Spleen (tissue), 13 donors: ENCODE measurements at places on chromosomes 16 and 17.
A peak's percentile ranks its signal among the peaks of the same experiment; 100 is the strongest.

- DNase-seq: no peak
Measured at GRCh38 chr16:23505671-23506605, 4.4 kb downstream of the GGA2 start.

DNA sequence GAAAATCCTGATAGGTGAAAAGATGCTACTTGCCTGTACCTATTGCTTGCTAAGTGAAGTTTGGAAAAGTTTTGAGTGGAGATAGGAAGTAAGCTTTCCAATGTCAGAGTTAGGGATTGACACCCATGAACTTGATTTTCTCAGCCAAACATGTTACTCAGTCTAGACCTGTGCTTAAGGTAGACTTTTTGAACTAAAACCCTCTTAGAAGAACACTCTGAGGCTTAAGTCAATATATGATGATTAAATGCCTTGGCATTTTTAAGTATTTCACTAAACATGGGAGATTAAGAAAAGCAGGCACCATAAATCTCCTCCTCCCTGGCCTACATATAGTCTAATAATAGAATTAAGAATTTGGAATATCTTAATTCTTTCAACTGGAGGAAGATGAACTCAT is 785.6 kb upstream of the SOX9 start:
- DNase-seq: no peak

- no peak for DNase-seq
Measured at GRCh38 chr17:57275071-57275764, 18.9 kb downstream of the MSI2 start.

GRCh38 chr16:2037647-2038381 is 9.8 kb downstream of the NTHL1 start:
- DNase-seq: no peak

DNA sequence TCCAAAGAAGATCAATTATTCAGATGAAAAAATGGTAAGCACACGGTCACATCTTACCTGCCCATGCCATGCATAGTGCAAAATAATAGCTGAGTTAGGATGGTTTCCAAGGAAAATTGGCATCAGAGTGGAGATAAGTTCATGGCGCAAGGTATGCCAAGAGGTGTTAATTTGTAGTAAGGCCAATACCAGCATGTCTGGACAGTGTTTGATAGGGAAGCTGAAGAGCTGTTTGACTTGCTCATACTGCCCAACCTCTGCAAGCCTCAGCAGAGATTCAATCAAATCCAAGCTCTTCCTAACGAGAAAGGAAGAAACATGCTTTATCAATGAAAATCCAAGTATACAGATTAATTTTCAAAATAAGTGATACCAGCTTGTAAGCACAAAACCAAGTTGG is 51.0 kb downstream of the CNOT1 start:
- no peak for DNase-seq

GRCh38 chr17:47301161-47301560 is 22.6 kb upstream of the EFCAB13 start:
- no peak for DNase-seq

GRCh38 chr16:22070361-22071330 is 21.7 kb upstream of the VWA3A start:
- no peak for DNase-seq

GRCh38 chr17:43368740-43369506 is 29.9 kb upstream of the ARL4D start:
- DNase-seq: peak; percentile 93

GRCh38 chr16:67430504-67430976 is 381 bp upstream of the HSD11B2 start:
- DNase-seq: no peak

DNA sequence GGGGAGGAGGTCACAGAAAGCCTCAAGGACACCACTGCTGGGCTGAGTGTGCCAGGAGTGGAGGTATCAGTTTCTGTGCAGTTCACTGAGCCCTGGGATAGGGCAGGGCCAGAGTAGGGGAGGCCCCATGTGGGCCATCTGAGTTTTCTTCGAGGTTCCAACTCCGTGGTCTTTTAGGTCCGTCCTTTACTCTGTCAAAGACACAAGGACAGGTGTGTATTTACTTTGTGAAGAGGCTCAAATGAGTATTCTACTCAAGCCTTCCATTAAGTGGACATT is 59.5 kb downstream of the USP22 start:
- no peak for DNase-seq

- DNase-seq: no peak
Measured at GRCh38 chr16:1099189-1100083, 3.4 kb upstream of the C1QTNF8 start.

DNA sequence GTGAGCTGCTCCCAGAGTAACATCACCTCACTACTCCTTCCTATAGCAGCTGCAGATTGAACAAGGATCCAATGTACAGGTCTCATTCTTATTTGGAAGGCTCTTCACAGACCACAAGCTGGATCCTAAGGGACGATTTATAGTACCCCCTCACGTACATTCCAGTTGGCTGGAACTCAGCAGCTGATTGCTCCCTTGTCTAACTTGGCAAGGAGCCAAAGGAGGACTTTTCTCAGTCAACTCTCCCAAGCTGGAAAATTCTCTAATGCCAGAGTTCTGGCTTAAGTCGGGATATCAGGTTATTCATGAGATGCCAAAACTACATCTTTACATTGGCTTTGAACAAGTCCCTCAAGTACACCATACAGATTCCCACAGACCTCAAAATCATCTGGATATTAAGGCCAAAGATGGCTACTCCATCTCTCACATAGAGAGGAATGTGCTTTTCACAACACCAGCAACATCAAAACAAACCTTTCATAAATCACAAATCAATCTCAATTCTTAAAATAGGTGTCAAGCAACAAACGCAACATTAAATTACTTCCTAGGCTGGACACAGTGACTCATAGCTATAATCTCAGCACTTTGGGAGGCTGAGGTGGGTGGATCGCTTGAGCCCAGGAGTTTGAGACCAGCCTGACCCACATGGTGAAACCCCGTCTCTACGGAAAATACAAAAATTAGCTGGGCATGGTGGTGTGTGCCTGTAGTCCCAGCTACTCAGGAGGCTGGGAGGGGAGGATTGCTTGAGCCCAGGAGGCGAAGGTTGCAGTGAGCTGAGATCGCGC is 39.3 kb downstream of the SMG6 start:
- no peak for DNase-seq

- no peak for DNase-seq
Measured at GRCh38 chr17:41555105-41555887, 16.6 kb downstream of the KRT9 start.

DNA sequence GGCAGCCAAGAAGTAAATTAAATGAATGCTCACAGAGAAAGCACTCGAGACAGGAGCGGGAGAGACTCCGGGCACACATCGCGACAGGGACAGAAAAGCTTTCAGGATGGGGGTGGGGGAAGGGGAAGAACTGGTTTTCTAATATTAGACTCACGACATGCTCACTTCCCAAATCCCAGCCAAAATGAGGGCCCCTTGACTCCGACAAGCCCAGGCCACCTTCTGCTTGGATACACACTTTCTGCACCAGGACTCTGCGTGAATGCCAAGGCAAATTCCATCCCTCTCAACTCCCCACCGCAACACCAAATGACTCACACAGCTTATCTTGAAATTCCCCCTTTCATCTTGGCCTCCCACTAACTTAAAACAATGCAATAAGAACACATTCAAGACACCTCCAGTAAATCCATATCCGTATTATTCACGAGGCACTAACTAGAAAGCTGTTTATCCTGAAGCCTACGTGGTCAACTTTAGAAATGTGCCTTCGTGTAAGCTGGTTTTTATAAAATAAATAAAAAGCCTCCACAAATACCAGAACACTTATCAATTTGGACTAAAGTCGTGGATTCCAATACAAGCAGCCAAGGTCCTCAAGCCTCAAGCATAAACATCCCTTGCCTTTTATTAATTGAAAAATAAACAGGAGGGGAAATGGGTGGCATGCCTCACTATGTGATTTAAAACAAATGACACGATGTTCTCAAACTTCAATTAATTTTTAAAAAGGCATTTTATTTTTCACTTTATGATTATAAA is 46.1 kb downstream of the NXN start:
- no peak for DNase-seq

GRCh38 chr16:87580855-87581261 is 21.4 kb upstream of the JPH3 start:
- DNase-seq: no peak

DNA sequence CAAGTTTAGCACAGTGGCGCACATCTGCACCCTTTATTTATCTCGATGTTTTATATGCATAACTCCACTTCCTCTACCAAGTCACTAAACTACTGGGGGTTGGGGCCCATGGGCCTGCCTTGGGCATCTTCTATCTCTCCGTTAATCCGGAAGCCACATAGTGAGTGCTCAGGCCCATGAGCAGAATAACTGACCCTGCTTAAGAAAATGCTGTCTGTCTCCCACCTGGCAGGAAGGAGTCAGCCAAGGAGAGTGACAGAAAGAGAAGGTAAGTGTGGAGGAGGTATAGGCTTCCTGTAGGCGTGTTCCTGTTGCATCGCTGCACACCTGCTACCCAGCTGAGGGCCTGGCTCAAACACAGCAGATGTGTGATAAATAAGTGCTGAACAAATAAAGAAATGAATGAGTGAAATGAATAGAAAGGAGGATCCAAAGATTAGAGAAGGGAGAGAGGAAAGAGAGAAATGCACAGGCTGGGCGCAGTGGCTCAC is 320.1 kb downstream of the SLC39A11 start:
- DNase-seq: no peak

- DNase-seq: no peak
Measured at GRCh38 chr16:87344931-87345631, 27.9 kb upstream of the C16orf95 start.

DNA sequence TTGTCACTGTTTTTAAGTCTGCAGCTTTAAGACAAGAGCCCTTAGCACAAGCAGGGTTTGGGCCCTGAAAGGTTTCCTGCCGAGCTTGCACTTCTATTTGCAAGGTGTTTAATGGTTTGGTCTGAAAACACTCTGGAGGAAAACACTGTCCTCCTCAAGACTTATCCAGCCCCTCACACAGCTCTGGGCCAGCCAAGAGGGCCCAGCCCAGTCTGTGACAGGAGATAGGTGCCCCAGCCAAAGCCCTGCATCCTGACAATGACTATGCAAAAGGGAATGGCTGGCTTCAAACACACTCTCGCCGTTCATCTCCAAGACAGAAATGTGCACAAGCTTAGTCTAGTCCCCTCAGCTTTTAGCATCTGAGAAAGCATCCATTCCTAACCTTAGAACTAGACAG is 26.9 kb downstream of the MPG start:
- no peak for DNase-seq

- DNase-seq: peak; percentile 60
Measured at GRCh38 chr17:77636835-77637817, 321.4 kb upstream of the TNRC6C start.

DNA sequence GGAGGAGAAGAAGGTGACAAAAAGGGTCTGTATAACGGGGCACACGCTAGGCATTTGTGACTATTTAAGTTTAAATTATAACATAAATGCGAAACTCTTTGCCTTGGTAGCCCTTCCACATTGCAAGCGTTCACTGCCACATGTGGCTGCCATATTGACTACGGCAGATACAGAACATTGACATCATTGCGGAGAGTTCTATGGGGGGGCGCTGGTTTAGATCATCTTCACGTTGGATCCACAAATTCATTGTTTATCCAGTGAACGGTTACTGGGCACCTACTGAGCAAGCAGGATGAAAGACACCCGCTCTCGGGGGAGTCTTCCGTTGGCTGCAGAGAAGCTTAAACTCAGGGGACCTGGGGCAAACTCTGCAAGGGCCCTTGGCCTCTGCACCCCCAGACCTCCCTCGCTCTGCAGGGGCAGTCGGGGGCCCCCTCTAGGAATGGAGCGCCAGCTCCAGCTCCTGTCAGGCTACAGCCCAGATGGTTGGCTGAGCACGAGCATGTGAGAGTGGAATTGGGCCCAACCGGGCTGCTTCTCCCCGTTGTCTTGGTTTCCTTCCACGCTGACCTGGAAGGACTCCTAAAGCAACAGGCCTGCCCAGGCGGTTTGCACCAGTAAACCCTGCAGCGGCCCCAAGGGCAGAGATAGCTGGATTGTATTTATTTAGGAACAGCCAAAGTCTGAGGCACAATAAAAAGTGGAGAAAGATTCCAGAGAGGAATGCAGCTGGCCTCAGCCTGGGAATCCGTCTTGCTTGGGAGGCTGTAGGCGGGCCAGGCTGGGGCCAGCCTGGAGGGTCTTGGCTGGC is 172.2 kb downstream of the SEC14L1 start:
- DNase-seq: peak; percentile 67

DNA sequence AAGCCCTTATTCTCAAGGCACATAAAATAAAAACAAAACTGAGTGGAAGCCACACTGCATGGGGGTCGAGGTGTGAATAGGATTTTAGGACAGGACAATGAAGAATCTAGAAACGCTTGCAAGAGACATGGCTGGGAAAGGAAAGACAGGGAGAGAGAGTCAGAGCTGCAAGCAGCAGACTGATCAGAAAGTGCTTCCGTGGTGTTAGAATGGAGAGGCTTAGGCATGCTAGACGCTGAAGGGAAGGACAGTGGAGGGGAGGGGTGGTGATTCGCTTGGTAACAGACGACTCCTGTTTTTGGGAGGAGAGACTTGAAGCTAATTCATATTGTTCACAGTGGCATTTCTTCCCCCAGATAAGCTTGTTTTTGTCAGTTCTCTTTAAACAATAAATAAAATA is 173.5 kb downstream of the AIPL1 start:
- DNase-seq: no peak

- no peak for DNase-seq
Measured at GRCh38 chr16:49889725-49890397, 33.9 kb upstream of the ZNF423 start.

- no peak for DNase-seq
Measured at GRCh38 chr17:65856865-65857264, 295.4 kb upstream of the AXIN2 start.

- no peak for DNase-seq
Measured at GRCh38 chr16:80931801-80932707, 74.6 kb downstream of the CMC2 start.

DNA sequence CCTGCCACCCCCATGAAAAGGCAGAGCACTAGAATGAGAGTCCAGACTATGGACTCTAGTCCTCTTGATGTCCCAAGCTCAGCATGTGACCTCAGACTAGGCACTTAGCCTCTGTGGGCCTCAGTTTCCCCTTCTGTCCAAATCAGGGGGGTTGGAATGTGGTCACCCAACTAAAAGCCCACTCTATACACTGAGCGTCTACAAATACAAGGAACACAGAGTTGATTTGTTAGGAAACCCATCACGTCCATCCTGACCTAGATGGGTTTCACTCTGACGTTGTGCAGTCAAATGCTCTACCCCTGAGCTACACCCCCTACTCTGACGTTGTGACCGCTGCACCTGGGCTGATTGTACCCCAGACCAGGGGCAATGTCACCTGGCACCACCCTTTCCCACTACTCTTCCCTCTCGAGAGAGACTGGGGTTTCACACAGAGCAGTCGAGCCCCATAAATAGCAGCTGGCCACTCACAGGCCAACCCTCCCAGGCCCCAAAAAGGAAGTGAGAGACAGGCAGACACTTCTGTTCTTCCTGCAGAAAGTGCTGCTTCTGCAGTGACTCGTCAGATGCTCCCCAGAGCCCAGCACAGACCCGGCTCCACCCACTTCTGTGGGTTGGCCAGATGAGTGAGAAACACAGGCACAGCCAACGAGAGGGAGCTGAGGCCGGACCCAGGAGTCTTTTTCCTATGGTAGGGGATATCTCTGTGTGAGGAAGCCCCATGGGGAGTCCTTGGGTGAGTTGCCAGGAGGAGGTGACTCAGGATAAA is 16.1 kb upstream of the TNFRSF13B start:
- peak; percentile 94 for DNase-seq
